ENCODE measurements at places on chromosomes 6 and 20.

- DNase-seq, result no peak
These were observed 7.3 kb upstream of the PRPH2 start for GRCh38 chr6:42729731-42730130.

- no peak for DNase-seq
These were observed 18.0 kb upstream of the SLCO4A1 start for GRCh38 chr20:62624325-62624690.

GRCh38 chr20:18849131-18849530 is 35.5 kb downstream of the SCP2D1 start:
- DNase-seq, result no peak

DNA sequence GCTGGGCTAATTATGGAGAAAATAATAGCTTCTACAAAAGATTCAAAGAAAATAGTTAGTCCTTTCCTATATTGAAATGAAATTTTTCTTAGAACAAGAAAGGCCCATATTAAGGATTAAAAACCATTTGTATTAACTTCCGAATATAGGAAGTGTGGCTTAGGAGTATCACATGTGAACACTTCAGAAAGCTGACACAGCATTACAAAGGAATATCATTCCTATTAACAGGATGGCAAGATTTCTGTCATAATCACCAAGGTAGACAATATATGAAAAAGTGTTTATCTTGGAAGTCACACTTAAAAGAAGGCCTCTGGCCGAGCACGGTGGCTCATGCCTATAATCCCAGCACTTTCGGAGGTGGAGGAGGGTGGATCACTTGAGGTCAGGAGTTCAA is 5.4 kb upstream of the LATS1 start:
- DNase-seq, result no peak

- DNase-seq, result no peak
These were observed 32.9 kb upstream of the BACH2 start for GRCh38 chr6:90329386-90330077.

GRCh38 chr6:162546905-162547304 is 180.7 kb downstream of the PRKN start:
- no peak for DNase-seq

GRCh38 chr6:19052219-19052618 is 665.1 kb downstream of the RNF144B start:
- no peak for DNase-seq

DNA sequence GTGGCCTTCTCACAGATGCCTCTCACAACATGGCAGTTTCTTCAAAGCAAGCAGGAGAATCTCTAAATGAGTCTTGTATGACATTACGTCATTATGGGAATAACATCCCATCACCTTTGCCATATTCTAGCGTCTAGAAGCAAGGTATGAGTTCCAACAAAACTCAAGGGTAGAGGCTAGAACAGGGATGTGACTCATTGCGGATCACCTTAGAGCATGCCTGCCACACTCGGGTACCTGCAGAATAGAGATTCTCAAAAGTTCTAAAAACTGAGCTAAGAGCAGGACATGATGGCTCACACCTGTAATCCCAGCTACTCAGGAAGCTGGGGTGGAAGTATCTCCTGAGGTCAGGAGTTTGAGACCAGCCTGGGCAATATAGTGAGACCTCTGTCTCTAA is 182.8 kb downstream of the SLC16A10 start:
- DNase-seq, result no peak

DNA sequence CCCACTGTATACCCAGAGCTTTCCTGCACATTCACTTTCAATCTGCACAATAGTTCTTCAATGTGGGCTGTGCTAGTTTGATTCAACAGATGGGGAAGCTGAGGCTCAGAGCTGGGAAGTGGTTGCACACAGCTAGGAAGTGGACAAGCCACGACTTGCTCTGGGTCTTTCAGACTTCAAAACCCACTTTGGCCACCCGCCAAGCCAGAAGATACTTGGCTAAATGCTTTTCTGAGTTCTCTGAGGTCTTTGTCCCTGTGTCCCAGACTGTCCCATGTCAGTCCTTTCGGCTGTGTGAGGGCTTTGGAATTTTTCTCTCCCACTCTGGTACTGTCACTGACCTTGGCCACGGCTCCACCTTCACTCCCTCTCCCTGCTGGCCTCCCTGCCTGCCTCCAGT is 10.6 kb downstream of the PDYN start:
- DNase-seq, result no peak

DNA sequence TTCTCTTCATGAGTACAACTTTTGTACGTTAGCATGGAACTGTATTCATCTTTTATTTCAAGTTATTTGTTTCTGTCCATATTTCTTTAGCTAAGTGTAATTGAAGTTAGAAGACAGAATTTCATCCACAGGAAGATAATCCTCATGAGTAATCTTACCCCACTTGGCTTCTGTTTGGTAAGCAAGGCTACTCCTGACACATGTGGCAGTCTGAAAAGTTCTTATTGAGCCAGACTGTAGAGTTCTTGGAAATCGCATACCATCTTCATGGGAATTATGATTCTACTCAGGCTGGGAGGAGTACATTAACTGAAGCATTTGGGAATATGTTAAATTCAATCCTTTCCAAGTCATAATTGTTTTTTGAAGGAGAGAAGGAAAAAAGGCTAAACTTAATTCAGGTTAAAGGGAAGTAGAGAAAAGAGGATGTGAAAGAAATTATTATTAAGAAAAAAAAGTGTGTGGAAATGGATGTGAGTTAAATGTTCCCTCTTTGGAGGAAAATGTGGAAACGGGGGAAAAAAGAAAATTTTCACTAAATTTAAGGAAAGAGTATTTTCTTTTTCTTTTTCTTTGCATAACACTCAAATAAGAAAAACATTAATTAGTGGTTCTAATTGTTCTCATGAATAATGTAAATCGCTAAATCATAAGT is 41.5 kb upstream of the TENT5A start:
- no peak for DNase-seq

GRCh38 chr20:25039697-25040437 is 18.1 kb downstream of the ACSS1 start:
- peak; percentile 59 for DNase-seq

DNA sequence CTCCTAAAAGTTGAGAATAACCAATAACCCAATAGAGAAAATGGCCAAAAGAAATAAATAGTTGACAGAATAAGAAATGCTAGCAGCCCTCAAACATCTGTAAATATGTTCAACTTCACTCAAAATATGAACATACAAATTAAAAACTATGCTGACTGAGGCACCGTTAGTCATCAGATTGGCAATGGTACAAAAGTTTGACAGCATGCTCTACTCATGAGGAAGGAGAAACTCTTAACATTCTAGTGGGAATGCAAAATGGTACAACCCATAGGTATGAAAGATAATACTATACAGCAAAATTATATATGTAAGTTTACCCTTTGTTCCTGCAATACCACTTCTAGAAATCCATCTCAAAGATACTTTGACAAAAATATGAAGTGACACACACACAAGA is 1.6 kb upstream of the ZSCAN12 start:
- DNase-seq, result no peak

GRCh38 chr6:42368181-42368580 is 83.5 kb downstream of the TRERF1 start:
- DNase-seq, result no peak

DNA sequence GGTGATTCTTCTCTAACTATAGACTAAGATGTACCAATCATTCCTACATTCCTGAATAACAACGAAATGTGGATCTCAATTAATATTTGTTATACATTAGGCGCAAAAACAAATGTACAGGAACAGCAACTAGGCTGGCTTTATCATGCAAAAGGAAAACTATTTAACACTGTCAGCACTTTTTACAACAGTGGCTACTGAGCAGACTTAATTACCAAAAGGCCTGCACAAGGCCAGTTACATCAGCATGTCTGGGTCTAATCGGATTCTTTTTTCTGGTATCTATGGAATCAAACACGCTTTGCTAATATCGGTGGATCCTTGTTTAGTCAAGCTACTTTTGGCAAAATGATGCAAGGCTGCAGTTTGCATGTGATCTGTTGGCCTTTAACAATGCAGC is 176.5 kb downstream of the UBE3D start:
- DNase-seq, result no peak

DNA sequence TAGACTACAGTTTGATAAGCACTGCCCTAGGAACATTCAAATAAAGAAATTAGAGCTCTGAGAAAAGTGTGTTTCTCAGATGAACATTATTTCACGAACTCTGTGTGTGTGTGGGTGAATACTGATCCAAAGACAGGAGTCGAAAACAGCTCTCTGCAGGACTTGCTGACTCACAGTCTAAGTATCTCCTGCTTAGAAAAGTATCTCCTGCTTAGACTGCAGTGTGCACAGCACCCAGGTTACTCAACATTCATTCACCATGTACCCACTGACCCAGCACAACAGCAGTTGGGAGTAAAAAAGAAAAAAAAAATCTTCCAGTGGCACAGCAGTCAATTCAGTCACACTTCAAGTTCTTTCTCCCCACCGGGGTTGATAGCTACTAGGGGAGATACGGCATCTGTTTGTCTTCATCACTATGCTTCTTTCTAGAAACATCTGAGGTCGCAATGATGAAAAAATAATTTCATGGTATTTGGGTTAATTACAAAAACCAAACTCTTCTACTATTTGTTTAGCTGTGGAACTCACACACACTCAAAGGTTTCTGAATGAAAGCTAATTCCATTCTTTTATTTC is 48.0 kb downstream of the GCLC start:
- no peak for DNase-seq

- DNase-seq, result no peak
These were observed 1112.3 kb upstream of the CITED2 start for GRCh38 chr6:140486450-140487361.

GRCh38 chr20:53769041-53769440 is 175.4 kb upstream of the ZNF217 start:
- DNase-seq, result no peak

- no peak for DNase-seq
These were observed 279.8 kb downstream of the EPHA7 start for GRCh38 chr6:93139408-93140081.

GRCh38 chr6:27684264-27685211 is 211.6 kb upstream of the ZNF184 start:
- DNase-seq, result no peak

DNA sequence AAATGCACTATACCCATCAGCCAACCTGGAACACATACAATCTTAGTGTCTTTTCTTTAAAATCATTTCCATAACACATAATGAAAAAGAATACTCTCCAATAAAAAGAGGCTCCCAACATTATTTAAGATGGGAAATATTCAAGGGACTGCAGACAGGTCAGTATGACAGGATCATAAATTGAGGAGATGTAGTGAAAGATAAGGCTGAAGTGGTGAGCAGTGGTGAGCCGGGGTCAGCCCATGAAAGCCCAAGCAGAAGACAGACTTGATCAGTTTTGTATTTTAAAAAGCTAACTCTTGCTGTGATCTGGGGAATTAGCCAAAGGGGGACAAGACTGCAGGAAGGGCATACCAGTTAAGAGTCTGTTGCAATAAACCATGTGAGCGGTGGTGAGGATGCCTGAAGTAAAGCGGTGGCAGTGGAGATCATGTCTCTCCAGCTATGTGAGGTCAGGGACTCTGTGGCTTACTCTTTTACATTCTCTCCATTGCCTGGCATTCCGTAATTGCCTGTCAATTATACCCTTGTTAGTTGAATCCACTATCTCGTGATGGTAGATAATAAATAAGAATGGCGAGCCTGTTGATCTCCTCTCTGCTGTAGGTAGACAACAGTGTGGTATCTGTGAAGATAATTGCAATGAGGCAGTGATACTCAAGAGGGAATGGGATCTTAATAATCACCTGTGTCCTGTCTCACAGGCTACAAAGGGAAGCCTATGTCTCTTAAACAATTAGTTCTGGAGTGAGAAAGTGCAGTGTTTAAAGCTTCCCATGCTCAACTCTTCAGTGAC is 97.4 kb downstream of the FILIP1 start:
- no peak for DNase-seq

- DNase-seq, result no peak
These were observed 33.0 kb upstream of the POU5F1 start for GRCh38 chr6:31203345-31203979.

GRCh38 chr20:5688431-5688972 is 61.7 kb upstream of the SHLD1 start:
- peak; percentile 25 for DNase-seq

DNA sequence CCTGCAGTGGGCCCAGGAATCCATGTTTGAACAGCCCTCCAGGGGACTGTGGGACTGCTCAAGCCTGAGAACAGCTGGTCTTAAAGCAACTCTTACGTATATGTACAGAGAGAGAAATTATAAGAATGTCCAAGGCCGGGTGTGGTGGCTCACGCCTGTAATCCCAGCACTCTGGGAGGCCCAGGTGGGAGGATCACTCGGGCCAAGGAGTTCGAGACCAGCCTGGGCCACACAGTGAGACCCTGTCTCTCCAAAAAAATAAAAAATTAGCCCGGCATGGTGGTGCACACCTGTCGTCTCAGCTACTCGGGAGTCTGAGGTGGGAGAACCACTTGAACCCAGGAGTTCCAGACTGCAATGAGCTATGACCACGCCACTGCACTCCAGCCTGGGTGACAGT is 134.0 kb downstream of the DTNBP1 start:
- DNase-seq, result no peak

Data from nucleus accumbens (tissue), 56 donors.